ENCODE measurements at places on chromosomes 1 and 21.

GRCh38 chr1:53557830-53558738 lies 98.9 kb downstream of the DMRTB1 start:
- no peak for DNase-seq

DNA sequence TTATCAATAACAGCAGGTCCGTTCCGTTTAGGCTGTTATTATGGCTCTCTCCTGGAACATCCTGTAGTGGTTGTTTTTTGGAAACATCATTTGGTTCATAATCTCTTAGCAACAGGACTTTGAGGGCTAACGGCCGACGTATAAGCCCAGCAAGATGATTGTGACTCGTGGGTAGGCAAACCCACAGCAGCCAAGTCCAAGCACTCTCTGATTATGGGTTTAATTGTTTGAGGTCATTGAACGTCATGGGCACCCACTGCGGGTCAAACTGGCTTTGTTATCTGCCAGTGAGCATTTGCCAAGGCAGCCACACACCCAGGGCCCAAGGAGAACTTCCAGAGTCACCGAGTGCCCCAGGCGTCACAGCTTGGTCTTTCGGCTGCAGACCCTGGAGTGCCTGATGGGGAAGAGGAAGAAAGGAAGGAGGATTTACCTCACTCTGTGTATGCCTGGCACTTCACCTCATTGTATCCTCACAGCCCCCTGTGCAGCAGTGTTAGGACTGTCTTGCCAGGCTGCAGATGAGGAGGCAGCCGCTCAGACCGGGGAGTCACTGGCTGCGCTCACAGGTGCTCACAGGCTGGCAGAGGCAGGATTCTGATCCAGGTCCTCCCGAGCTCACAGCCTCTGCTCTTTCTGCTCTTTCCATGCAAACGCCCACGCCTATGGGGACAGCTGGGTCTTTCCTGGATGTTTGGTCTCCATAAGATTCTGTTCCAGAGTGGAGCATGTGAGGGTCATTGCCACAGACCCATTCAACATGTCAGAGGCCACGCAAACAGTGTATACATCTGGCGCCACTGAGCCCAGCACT lies 30.8 kb upstream of the EPS8L3 start:
- no peak for DNase-seq

DNA sequence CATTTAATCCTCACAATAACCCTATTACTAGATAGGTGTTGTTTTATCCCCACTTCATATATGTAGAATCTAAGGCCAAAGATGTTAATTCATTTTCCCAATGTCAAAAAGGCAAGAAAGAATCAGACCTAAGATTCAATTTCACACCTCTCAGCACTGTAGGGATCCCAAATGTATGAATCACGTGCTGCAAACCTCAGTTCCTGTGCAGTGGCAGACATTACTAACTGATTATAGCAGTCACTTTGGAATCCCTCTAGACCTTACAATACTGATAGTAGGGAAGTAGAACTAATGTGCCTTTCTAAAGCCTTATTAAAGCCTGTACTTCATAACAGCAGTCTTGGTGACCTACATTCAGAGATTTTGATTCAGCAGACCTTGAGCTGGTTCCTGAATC lies 2.3 kb downstream of the C1orf87 start:
- DNase-seq = no peak

DNA sequence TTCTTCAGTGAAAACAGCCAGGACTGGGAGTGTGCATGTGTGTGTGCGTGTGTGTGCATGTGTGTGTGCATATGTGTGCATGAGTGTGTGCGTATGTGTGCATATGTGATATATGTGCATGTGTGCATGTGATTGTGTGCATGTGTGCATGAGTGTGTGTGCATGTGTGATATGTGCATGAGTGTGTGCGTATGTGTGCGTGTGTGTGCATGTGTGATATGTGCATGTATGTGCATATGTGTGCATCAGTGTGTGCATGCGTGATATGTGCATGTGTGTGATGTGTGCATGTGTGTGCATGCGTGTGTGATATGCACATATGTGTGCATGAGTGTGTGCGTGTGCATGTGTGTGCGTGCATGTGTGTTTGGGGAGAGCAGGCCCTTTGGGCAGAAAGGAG lies 89.8 kb downstream of the ITPKB start:
- no peak for DNase-seq

Measured in memory B cell (primary cell).